Caco-2 (cell line): ENCODE measurements at places on chromosomes 13 and 19. TPM values are rescaled to one million over a fixed set of nuclear protein-coding genes. Genes with fewer than 3 reads are reported as not detected.

The ZSWIM9 gene
- 4.9 and 6.6 TPM in 2 replicates for total RNA-seq

The NEK3 gene
- total RNA-seq = 23.2 and 33.5 TPM in 2 replicates

The ZSCAN18 gene
- total RNA-seq = not detected in 2 replicates

The ZNF284 gene
- total RNA-seq = 2.3 and 3.6 TPM in 2 replicates

The SHD gene
- total RNA-seq = 1.4 and 3.5 TPM in 2 replicates

The LRRC63 gene
- not detected in 2 replicates for total RNA-seq

The LYPD4 gene
- not detected in 2 replicates for total RNA-seq

The SLC25A41 gene
- total RNA-seq = 0.23 TPM in 1 of 2 replicates, not detected in the other

The ZNF563 gene
- total RNA-seq = 3.0 and 3.4 TPM in 2 replicates

The MYO16 gene
- total RNA-seq = not detected in 2 replicates

The HOMER3 gene
- total RNA-seq = 18.0 and 19.0 TPM in 2 replicates

The CCDC106 gene
- total RNA-seq = 17.4 and 17.6 TPM in 2 replicates

The FXYD7 gene
- not detected in 2 replicates for total RNA-seq

The CFD gene
- 4.4 and 6.1 TPM in 2 replicates for total RNA-seq

The TJP3 gene
- total RNA-seq = 79.3 and 83.6 TPM in 2 replicates

The IGFL2 gene
- total RNA-seq = 57.7 and 64.7 TPM in 2 replicates

The SIGLEC10 gene
- total RNA-seq = not detected in 2 replicates

The BRCA2 gene
- total RNA-seq = 29.8 and 32.5 TPM in 2 replicates

The CBARP gene
- 7.3 and 9.7 TPM in 2 replicates for total RNA-seq

The SPART gene
- not detected in 2 replicates for total RNA-seq

The HSH2D gene
- total RNA-seq = 0.23 and 0.35 TPM in 2 replicates
